ENCODE measurements at places on chromosomes 6 and 20. TPM values are rescaled to one million over a fixed set of nuclear protein-coding genes. Genes with fewer than 3 reads are reported as not detected.

GRCh38 chr6:17091122-17091521, 10.7 kb upstream of the STMND1 start:
- DNase-seq, result no peak

DNA sequence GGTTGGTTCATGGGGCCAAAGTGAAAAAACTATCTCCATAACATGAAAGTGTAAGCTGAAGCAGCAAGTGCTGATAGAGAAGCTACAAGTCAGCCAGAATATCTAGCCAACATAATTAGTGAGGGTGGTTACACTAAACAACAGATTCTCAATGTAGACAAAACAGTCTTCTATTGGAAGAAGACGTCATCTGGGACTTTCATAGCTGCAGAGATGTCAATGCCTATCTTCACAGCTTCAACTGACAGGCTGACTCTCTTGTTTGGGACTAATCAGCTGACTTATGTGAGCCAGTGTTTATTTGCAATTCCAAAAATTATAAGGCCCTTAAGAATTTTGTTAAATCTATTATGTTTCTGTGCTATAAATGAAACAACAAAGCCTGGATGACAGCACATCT, 63.2 kb downstream of the GMDS start:
- no peak for DNase-seq

- DNase-seq, result no peak
Measured at GRCh38 chr6:52975580-52975979, 19.5 kb downstream of the GSTA4 start.

DNA sequence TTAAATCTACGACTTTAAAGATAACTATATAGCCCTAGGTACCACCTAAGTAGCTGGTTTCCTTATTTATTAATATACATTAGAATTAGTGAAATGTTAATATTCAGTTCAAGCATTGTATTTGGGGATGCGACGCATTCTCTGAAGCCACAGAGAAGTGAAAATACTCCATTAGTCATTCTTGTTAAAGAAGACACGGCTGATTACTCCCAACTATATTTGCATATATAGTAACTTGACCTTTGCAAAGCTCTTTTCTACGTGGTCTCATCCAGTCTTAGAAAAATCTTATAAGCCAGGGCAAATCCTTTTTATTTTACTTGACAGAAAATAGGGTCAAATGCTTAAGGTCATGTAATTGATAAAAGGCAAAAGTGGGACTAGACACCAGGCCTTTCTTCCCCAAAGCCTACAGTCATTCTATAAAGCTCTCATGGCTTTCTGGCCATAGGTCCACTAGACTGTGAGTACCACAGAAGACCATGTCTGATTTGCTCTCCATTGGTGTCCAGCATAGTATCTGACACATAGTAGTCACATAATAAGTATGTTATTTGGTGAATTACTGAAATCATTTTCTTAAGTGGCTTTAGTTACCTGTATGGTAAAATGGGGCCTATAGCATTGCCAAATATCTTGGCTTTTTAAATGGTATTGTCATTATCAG, 11.3 kb downstream of the ZHX3 start:
- DNase-seq, result no peak

DNA sequence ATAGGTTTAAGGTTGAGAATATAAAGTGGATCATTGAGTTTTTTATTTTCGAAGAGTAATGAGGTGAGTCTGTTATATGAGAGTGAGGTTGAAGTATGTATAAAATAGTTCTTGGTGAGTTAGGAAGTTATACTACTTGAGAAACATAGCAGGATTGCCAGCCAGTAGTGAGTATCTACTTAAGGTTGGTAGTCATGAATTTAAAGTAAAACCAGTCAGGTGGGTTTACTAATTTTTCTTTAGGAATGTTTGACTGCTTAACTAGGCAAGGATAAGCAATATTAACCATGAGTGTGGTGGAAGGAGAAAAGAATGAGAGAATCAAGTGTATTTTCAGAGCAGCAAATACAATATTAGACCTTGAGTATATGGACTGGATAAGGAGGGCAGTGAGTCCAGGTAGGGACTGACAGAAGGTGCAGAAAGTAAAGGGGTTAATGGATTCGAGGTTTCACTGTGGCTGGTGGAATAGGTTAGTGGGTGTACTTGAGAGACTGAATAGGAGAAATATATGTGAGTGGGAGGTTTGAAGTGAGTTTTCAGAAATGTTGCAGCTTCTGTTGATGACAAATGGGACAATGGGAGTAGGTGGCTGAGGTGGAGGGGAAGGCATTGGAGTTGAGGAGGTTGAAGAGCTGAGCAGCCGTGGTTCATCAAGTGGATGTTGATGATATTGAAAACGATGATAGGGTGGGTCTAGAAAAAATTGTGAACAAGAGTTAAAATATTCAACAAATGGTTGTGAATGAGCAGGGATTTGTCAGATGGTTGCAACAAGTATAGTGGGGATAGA, 232.5 kb upstream of the ASCC3 start:
- DNase-seq, result no peak

DNA sequence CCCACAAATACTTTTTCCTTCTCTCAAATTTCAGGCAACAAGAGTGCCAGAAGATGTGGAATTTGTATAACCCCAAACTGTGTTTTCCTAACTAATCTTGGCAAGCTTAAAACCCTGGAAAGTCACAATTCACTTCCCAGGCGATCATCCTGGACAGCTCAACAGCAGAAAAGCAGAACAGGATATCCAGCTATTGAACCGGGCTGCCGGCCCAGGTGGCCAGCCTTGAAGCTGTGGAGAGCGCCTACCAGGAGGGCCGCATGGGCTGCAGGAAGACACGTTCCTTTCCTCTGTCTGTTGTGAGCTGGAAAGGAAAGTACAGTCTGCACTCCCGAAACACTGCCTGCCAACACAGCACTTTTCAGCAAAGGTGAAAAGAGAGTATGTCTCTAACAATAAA, 719.7 kb upstream of the MARCKS start:
- DNase-seq, result no peak

DNA sequence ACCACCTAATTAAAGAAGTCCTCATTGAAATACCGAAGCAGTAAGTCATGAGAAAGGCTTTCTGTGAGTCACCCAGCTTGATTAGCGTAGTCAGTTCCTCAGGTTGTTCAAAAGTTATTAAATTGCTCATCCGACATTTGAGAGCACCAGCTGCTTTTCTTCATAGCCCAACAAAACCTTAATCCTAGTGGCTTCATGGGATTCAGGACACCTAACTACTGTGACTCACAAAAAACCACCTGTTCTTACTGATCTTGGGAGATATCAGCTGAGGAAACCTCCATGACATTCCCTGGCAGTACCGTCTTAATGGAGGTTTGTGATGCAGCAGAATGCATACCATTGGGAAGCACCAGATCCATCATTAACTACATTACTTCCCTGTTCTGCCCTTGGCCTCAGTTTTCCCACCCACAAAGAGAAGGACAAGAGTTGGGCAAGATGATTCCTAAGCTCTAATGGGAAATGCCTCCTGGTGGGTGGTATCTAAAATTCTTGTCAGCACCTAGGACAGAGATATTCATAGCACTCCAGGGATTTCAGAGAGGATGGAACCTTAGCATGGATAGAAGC, 103.8 kb downstream of the KHDC1L start:
- DNase-seq, result no peak

The ALDH8A1 gene
- 1.8 TPM for total RNA-seq

DNA sequence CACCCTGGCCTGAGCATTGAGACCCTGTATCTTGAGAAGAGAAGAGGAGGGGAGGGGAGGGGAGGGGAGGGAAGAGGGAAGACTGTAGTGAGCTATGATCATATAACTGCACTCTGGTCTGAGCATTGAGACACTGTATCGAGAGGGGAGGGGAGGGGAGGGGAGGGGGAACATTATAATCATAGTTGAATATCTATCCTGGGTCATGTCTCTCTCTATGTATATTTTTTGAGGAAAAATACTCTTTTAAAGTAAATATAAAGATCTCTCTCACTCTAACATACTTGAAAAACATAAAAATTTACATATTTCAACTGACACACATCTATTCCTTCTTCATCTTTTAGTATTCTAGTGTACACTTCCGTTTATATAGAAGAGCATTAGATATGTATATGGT, 431.0 kb downstream of the CDKAL1 start:
- DNase-seq, result no peak

The ADAM33 gene
- total RNA-seq, result not detected

GRCh38 chr6:62150048-62150663, 135.9 kb downstream of the KHDRBS2 start:
- no peak for DNase-seq

DNA sequence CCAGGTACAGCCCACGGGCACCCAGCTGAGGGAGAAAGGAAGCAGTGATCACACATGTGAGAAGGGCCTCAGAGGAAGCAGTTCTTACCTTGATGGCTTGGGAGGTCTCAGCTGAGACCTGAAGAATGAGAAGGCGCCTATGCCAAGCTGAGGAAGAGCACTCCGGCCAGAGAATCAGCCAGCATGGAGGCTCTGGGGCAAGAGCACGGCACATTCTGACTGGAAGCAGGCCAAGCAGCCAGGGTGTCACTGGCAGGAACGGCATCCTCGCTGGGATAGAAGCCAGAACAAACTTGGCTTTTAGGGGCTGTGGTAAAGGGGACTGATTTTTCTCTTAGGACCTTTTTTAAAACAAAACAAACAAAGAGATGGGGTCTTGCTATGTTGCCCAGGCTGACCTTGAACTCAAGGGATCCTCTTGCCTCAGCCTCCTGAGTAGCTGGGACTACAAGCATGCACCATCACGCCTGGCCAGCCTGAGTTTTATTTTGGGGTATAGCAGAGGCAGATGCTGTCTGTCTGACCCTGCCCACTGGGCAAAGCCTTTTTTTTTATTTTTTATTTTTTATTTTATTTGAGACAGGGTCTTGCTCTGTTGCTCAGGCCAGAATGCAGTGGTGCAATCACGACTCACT, 17.6 kb downstream of the GHRH start:
- no peak for DNase-seq

The AIF1 gene
- total RNA-seq, result 41.3 TPM

The PRKN gene
- 8.1 TPM for total RNA-seq

DNA sequence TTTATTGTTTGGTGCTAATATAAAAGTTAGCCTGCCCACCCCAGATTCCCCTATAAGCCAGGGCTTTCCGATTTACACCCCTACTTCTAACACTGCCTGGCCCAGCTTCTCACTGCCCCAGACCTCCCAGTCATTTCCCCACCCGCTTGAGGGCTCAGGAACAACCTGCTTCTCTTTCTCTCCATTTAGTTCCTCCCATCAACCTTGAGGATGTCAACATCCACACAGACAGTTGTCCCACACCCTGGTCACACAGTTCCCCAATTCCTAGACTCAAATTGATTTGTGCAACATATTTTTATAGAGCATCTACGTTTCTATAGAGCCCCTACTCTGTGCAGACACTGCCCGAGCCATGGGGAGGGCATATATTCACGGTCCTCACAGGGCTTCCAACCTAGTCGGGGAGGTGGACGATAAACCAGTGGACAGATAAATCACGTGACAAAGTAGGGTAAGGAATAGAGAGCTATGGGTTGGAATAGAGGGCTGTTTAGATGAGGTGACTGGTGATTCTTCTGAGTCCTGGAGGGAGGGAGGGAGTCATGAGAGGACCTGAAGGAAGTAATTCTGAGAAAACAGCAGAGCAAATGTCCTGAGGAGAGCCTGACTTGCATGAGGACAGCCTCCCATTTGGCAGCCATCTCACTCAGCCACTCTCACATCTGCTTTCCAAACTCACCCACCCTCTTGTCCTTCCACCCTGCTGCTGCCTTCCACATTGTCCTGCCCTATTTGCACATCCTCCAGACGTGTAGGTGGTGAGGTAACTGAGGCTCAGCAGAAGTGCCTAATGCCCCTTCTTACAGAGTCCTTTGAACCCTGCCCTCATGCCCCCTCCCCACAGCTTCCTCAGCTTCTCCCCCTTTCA, 6.3 kb downstream of the GABRR2 start:
- no peak for DNase-seq

GRCh38 chr6:15930207-15930606, 198.7 kb upstream of the MYLIP start:
- no peak for DNase-seq

The ARMH2 gene
- total RNA-seq, result 9.4 TPM

The TNNC2 gene
- total RNA-seq, result 1.4 TPM

GRCh38 chr6:148983101-148983761, 236.4 kb downstream of the UST start:
- no peak for DNase-seq

Measured in naive thymus-derived CD4-positive, alpha-beta T cell (primary cell).